ENCODE measurements at places on chromosomes 1 and 21. TPM values are rescaled to one million over a fixed set of nuclear protein-coding genes. Genes with fewer than 3 reads are reported as not detected.

The PMF1 gene
- 163 TPM for total RNA-seq

The TMEM269 gene
- not detected for total RNA-seq

The AMIGO1 gene
- 2.7 TPM for total RNA-seq

The OR2W3 gene
- 4.5 TPM for total RNA-seq

The GSTM3 gene
- total RNA-seq: 76.6 TPM

The C1orf141 gene
- total RNA-seq: not detected

The DCLRE1B gene
- 12.6 TPM for total RNA-seq

The CELA2A gene
- not detected for total RNA-seq

The TIE1 gene
- total RNA-seq: 1.5 TPM

The TSSK3 gene
- total RNA-seq: not detected

The C2CD2 gene
- 81.4 TPM for total RNA-seq

The SARS1 gene
- 146 TPM for total RNA-seq
